ENCODE measurements at places on chromosomes 2 and 18.

DNA sequence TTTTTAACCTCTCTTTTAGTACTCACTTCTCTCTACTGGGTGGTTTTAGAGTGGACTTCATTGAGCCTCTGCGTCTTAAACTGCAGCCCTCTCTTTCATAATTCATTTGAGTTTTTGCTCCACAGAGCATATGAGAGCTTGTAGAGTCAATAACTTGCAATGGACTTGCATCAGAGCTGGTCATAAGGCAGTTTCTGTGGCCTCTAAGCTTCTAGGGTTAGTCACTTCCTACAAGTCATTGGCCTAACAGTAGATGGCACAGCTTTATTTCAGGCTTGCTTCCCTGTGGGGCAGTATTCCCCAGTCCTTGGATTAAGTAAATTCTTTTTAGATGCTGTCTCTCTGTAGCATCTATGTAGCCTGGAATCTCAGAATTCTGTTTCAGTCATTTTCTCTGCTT is 1435.7 kb downstream of the LRP1B start:
- DNase-seq, result no peak

GRCh38 chr2:79887747-79888374 is 375.0 kb downstream of the CTNNA2 start:
- DNase-seq, result no peak

DNA sequence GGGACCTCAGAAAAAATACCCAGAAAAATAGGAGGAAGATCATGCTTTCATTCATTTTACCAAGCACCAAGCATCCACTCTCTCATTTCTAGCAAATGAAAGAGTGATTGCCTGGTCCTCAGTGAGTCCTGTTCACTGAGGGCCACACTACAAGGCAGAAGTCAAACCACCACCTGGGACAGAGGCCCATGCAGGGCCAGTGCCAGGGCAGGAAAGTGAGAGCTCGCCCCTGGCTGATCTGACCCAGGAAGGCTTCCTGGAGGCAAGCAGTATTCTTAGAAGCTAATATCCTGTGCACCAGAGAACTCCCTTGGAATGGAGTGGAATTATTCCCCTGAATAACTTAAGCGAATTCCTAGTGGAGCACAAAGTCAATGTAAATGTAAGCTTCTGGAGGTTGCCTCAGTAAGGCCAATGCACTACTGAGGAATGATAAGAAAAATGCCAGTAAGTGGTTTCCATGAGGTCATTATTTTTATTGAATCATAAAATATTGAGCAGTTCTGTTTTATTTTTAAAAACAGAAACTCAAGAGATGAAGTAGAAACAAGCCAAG is 191.6 kb upstream of the ID2 start:
- DNase-seq, result no peak

- no peak for DNase-seq
These were observed 5.0 kb upstream of the TGIF1 start for GRCh38 chr18:3444954-3445353.

DNA sequence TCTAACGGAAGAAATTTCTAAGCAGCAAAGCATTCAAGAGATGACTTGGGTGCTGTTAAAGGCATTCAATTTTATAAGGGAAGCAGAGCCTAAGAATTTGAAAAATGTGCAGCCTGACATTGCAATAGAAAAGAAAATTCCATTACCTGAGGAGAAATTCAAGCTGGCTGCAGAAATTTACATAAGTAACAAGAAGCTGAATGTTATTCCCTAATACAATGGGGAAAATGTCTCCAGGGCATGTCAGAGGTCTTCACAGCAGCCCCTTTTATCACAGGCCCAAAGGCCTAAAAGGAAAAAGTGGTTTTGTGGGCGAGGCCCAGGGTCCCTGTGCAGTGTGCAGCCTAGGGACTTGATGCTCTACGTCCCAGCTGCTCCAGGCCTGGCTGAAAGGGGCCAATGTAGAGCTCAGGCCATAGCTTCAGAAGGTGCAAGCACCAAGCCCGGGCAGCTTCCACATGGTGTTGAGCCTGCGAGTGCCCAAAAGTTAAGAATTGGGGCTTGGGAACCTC is 306.7 kb downstream of the RDH14 start:
- no peak for DNase-seq

DNA sequence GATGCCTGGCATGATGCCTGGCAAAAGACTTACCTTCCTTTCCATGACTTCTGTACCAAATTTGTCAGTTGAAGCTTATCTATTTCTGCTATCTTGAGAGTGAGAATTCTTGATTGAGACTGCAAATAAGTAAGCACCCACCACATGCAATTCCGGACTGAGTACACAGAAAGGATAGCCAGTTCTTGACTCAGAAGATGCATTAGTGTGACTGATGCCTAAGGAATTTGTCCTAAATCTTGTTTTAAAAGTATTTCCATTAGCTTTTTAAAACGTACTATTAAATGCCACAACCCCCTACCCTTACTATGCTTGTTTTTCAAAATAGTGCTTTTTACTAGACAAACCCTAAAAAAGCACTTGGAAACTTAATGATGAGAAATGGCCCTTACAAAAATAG is 545 bp downstream of the MPP4 start:
- DNase-seq, result no peak

GRCh38 chr2:64643838-64644457 is 9.8 kb downstream of the SERTAD2 start:
- DNase-seq, result no peak

GRCh38 chr18:58347135-58347534 is 281.8 kb downstream of the ALPK2 start:
- no peak for DNase-seq

GRCh38 chr2:115635430-115635829 is 1193.0 kb downstream of the DPP10 start:
- no peak for DNase-seq

DNA sequence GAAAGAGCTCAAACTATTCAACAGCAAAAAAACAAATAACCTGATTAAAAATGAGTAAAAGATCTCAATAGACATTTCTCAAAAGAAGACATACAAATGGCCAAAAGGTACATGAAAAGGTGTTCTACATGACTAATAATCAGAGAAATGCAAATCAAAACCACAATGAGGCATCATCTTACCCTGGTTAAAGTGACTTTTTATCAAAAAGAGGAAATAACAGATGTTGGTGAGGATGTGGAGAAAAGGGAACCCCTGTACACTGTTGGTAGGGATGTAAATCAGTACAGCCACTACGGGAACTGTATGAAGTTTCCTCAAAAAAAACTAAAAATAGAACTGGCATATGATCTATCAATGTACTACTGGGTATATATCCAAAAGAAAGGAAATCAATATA is 39.8 kb upstream of the TMEM163 start:
- no peak for DNase-seq

- no peak for DNase-seq
These were observed 197.6 kb downstream of the DPP4 start for GRCh38 chr2:161876416-161876815.

DNA sequence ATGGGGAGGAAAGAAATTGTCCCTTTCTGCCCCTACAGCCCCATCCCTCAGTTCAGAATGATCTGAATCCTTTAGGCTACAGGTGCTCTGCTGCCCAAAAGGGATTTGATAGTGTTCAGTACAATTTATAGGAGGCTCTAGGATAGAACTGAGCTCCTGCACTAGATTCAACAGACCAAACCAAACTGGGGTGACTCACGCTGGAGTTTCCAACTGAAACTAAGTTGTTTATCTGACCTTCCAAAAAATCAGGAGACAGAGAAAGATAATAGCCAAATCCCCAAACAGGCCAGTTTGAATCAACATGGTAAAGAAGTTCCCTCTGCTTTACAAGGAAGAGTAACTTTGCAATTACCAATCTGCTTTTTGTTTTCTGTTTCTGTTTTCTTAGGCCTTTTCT is 72.7 kb upstream of the MBOAT2 start:
- DNase-seq, result no peak

GRCh38 chr2:229725716-229726574 is 11.6 kb upstream of the DNER start:
- no peak for DNase-seq

DNA sequence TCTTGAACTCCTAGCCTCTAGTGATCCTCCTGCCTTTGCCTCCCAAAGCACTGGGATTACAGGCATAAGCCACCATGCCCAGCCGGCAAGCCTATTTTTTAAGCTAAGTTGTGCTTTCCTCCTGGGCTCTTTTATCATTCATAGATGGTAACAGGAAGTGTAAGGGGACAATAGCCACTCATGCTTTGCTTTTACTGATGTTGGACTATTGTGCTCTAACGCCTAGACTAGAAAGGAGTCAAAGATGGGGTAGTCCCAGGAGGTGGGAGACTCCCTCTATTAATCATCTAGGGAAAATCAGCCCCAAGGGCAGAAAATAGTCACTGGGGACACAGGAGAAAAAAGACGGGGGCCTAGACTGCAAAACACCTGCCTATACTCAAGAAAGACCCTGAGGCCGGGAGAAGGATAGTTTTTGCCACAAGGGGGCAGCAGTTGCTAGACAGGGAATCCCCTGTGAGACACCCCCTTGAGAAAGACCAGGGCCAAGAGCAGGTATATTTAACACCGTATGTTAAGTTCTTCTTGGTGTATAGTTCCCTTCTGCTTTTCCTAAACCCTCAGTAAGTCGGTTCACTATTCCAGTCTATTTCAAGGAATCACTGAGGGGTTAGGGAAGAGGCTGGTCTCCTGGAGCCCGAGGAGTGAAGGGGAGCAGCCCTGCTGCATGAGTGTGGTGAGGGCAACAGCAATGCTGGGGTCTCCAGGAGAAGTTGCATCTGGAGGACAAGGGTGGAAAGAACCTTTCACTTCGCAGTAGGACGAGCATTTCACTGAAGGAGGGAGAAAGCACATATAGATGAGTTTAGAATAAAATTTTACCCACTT is 2.1 kb upstream of the CXCR1 start:
- DNase-seq, result peak; percentile 76

DNA sequence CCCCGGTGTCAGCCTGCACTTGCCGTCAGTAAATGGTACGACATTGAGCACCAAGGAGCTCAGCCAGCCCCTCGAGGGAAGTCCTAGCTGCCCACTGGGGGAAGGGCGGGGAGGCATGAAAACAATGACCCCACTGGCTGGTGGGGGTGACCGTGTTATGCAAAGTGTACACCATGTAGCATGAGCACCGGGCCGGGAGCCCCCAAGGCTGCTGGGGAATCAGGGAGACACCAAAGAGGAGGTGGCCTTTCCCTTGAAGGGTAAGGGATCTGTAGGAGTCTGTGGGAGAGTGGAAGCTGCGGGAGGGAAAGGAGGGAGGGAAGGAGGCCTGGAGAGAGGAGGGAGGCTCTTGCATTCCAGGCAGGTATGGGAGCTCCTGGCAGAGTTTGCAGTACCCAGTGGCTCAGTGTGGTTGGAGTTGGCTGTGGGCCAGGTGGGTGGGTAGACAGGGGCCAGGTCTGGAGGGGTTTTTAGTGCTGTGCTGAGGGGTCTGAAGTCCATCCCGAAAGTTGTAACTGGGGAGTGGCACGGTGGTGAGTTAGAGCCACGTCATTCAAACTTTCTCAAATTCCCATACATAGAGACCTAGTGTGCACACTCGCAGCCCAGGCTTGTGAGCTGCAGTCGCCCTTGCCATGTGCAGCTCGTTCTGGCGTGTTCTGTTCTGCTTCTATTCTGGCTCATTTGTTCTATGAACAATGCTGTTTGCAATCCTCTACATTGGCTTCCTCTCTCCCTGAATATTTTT is 22.4 kb downstream of the RRM2 start:
- DNase-seq, result no peak

- DNase-seq, result peak; percentile 28
These were observed 7.8 kb upstream of the OR6B3 start for GRCh38 chr2:240060977-240061591.

DNA sequence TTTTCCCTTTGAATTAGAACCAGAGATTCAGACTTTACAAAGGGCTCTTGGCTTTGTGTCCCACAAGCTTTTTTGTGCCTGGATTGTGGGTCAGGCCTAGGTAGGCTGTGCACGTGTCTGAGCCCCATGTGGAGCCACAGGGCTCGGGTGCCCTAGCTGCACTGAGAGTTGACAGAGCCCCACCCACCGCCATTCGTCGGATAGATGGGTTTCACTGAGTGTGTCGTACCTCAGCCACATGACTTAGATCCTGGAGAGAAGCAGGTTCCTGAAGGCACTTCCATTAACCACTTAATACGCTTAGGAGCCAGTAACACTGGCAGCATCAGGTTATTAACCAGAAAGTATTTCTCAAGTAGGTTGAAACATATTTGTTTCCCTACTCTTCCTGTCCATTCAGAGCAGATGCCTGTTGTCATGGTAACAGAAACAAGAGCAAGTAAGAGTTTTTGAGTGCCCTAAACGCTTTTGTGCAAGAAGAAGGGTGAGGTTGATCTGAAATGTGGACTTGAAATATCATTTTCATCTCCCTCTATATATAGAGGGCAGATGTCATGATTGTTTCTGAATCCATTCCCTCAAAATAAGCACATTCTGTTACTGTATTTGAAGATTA is 30.0 kb downstream of the ADCYAP1 start:
- no peak for DNase-seq

- peak; percentile 19 for DNase-seq
These were observed 24.0 kb downstream of the RAX start for GRCh38 chr18:59249199-59249774.

- no peak for DNase-seq
These were observed 13.7 kb downstream of the CYB5A start for GRCh38 chr18:74278058-74278457.

- no peak for DNase-seq
These were observed 121.8 kb downstream of the TGFA start for GRCh38 chr2:70431716-70432347.

GRCh38 chr2:238418196-238418998 is 8.3 kb upstream of the ASB1 start:
- DNase-seq, result no peak

- no peak for DNase-seq
These were observed 36.1 kb upstream of the MYO3B start for GRCh38 chr2:170141865-170142264.

GRCh38 chr2:207530160-207531031 is 634 bp downstream of the CREB1 start:
- DNase-seq, result peak; percentile 63

- no peak for DNase-seq
These were observed 95.1 kb upstream of the XPO1 start for GRCh38 chr2:61633250-61633649.

DNA sequence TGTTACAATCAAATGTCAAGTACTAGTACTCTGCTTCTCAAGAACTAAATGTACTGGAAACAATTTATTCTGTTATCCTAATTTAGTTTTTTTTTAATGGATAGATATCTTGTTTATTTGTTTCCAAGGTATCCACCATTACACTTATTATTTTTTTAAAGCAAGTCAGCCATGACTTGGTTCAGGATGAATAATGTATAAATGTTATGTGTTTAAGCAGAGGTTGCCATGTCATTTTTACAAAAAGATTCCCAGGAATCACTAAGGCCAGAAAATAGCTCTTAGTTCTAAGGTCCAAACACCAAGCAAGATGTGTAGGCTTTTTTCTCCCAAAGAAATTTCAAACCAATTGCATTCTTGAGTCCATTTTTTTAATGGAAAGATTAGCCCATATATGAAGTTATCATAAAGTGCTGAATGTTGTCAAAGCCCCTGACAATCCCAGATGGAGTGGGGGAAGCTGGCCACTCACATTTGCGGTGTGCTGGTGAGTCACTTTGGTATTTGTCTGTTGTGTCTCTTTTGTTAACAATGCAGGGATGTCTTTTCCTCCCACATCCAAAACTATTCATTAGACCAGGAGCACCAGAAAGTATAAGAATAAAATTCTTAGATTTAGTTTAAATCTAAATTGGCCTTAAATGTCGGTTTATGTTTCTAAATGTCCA is 158.9 kb downstream of the COL6A3 start:
- DNase-seq, result no peak
